ENCODE measurements at places on chromosomes 11 and 22.
A peak's percentile ranks its signal among the peaks of the same experiment; 100 is the strongest.

DNA sequence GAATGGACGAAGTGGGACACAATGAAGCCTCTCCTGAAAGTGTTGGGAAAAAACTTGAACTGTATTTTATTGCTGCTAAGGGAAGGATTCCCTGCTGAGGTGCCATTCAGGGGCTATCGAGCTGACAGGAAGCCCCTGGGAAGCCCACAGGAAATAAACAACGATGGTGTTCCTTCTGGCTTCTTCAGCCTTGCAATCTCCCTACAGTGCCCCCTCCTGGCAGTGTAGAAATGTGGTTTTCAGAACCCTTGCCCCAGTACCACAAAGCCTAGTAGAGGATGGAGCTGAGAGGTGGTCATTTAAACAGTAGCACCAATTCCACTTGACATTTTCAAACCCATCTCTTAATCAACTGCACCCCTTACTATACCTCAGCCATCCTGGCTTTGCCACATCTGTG is 676.7 kb upstream of the ARHGAP42 start:
- no peak for DNase-seq

- no peak for DNase-seq
Measured at GRCh38 chr11:61973476-61974162, 6.2 kb upstream of the FTH1 start.

DNA sequence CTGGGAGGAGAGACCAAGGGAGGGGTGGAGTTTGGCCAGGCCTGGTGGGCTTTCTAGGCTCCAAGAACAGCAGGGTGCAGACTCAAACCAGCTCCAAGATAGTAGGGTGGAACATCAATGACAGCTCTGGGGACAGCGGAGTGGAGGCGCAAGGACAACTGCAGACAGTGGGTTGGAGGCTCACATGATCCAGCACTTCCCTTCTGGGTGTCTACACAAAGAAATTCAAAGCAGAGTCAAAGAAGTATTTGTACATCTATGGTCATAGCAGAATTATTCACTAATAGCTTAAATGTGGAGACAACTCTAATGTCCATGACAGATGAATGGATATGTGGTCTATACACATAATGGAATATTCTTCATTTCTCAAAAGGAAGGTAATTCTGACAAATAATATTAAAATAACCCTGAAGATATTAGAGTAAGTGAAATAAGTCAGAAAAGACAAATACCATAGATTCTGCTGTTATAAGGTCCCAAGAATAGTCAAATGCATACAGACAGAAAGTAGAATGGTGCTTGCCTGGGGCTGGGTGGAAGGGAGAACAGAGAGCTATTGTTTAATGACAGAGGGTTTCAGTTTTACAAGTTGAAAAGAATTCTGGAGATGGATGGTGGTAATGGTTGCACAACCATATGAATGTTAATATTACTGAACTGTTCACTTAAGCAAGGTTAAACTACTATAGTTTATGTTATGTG is 5.5 kb upstream of the GAB4 start:
- DNase-seq = no peak

GRCh38 chr11:92739491-92739890 is 230.0 kb upstream of the MTNR1B start:
- no peak for DNase-seq

- no peak for DNase-seq
Measured at GRCh38 chr11:12725863-12726682, 51.9 kb downstream of the TEAD1 start.

DNA sequence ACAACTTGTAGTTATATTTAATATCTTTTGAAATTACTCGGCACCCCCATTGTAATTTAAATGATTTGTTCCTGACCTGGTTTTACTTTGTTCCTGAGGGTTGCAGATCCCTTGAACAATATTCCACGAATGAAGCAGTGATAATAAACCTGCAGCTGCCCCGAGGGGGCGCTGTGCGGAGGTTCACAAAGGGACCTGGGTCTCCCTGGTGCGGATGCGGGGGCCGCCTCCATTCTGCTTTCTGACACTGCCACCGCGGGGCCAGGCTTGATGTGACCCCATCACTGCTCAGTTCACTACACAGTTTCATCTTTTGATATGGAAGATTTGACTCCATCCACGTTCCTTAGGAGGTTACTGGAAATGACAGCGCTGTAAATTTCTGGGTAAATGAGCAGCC is 62.9 kb upstream of the PRODH start:
- no peak for DNase-seq

DNA sequence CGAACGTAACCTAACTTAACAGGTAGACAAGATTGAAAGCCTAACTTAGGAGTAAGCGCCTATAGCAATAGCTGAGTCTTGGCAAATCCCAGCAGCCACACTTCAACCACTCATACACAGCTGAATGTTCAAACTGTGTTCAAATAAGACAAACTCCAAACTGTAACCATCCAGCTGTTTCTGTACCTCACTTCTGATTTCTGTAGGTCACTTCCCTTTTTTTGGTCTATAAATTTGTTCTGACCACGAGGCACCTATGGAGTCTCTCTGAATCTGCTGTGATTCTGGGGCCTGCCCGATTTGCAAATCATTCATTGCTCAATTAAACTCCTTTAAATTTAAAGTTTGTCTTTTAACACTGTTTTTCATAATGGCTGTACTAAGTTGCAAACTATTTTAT is 8.2 kb upstream of the TENM4 start:
- no peak for DNase-seq

DNA sequence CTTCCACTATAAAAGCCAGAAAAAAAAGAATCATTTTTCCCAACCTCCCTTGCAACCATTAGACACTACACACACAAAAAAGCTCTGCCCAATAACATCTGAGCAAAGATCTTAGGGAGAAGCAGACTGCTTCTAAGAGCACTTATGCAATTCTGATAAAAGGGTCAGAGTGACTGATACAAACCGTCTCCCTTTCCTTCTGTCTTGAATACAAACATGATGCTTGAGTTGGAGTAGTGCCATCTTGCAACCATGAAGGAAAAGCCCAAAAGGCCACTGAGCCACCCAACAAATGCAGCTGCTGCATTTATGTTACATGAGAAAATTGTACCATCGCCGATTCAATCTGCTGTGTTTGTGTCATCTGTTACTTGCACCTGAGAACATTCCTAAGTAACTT is 47.6 kb upstream of the EED start:
- DNase-seq = no peak

- DNase-seq = no peak
Measured at GRCh38 chr11:44338698-44339529, 29.0 kb upstream of the ALX4 start.

DNA sequence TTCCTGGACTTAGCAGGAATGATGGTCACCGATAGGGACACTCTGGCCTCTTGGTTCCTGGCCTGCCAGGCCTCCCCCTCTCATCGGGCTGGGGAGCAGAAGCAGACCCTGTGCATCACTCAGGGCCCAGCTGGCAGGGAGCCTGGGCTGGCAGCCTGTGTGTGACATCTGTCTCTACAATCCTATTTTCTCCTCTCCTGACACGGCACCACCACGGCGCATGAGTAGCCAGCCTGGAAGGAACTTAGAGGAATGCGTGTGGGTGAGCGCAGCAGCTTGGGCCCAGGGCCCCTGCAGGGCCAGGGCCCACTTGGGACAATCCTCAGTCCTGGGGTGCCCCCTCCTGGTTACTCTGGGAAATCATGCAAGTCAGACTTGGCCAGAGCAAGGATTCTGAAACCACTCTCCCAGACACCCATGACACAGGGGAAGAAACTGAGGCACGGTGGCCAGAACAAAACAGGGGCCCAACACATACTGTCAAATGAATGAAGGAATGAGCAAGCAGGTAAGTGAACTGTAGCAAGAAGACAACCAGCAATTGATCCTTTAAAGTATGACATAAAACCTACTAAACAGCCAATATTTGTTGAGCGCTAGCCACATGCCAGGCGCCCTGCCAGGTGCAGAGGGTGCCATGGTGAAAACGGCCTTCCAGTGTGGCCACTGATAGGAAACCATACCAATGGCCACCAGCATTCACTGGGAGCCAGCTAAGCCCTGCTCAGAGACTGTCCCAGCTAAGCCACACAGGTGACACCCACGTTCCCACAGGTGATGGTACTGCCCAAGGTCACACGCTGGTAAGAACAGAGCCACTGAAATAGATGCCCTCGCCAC is 13.3 kb downstream of the RSPH14 start:
- peak; percentile 63 for DNase-seq

- no peak for DNase-seq
Measured at GRCh38 chr11:83311701-83312100, 25.5 kb upstream of the CCDC90B start.

DNA sequence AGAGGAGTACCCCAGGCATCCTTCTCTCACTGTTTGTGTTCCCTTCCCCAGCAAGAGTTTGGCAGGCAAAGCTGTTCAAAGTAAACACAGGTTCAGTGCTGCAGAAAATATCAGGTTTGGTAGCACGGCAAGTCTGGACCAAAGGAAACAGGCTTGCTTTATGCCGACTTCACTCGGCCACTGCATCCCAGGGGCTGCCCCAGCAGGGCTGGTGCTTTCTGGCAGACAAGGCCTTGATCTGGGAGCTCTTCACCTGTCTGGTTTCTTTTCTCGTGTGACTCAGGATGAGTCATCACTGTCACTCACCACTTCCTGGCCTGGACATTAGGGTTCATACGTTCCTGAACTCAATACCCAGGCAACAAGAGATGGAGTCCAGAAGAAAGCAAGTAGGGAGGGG is 52.6 kb upstream of the NAV2 start:
- DNase-seq = no peak

- DNase-seq = no peak
Measured at GRCh38 chr11:92810423-92811064, 158.9 kb upstream of the MTNR1B start.

DNA sequence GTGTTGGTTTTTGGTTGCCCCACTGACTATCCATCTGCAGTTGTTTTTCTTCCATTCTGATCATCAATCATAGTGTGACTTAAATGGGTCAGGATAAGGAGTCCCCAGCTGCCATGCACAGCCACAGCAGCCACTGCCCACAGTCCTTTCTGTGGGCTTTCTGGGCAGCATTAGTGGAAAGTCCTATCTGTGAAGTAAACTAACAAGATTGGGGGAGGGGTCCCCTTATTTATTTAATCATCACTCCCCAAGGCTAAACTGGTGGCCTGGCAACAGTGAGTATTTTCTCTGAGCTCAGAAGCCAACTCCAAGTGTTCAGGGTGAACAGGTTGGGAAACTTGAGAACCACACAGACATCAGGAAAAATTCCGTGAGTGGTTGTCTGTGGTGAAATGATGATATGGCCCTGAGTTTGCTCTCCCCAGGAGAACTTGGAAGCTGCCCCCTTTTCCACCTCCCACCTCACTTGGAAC is 145.0 kb downstream of the CCDC34 start:
- DNase-seq = no peak

DNA sequence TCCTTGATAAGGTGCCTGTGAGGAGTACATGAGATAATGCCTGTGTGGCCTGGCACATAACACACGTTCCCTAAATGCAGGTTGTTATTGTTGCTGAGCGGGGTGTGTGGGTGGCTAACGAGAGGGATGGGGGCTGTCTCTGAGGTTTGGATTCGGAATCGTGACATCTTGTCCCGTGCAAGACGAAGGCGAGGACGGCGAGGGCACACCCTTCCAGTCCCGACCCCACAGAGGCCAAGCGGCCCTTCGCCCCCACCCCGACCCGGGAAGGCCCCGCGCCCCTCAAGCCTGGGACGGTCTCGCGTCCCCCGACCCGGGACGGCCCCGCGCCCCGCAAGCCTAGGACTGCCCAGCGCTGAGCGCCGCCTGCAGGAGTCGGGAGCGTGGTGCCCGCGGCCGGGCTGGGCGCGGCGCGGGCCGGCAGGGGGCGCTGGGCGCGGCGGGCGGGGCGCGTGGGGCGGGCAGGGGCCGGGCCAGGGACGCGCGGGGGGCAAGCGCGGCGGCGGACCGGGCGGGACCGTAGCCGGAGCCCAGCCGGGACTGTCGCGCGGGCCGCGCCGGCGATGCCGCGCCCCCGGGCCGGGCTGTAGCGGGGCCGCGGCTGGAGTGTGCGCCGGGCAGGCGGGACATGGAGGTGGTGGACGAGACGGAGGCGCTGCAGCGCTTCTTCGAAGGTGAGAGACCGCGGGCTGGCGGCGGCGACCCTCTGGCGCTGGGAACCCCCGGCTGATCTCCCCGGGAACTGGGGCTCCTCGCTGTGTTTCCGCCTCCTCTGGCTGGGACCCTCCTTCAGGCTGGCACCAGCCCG is at the start of gene MYRF:
TSS of gene MYRF (plus strand) at position 520 of the 808 bp plus-strand sequence. CDS start at position 629, 109 bp downstream.
- peak; percentile 44 for DNase-seq

- no peak for DNase-seq
Measured at GRCh38 chr11:19951558-19952115, 208.6 kb downstream of the DBX1 start.

GRCh38 chr11:13462311-13462900 is 616 bp downstream of the BTBD10 start:
- DNase-seq = peak; percentile 51

DNA sequence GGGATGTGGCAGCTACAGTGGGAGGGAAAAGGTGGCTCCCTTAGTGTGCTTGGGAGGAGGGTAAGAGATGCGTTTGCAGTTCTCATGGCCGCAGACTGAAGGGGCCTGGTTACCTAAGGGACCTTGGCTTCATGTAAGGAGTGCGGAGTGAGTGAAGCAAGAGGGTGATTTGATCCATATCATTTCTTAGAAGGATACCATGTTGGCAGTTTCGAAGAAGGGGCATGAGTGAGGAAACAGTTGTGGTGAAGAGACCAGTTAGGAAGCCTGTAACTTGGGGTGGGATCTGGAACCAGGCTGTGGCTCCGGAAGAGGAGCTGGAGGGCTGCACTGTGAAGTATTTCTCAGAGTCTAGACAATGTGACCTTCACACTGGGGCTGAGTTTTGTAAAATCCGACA is 45.0 kb downstream of the ST3GAL4 start:
- DNase-seq = no peak

DNA sequence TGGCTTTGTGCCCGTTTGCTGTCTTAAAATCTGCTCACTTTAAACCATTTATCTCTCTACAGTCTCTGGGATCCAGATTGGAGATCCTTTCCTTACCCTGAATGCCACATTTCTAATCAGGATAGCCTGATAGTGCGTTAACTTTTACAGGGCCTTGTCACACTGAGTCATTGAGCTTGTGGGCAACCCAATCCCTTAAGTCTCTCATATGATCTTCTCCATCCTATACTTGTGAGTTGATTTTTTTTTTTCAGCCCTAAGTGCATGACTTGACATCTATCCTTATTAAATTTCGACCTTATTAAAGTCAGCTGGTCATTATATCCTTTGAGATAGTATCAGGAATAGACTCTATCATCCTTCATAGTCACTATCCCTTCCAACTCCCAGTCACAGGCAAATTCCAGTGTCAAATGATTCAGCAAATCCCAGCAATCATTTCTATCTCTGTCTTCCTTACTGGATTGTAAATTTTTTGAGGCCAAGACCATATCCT is 57.7 kb downstream of the TEAD1 start:
- no peak for DNase-seq

- DNase-seq = no peak
Measured at GRCh38 chr11:95412074-95412473, 181.1 kb upstream of the SESN3 start.

DNA sequence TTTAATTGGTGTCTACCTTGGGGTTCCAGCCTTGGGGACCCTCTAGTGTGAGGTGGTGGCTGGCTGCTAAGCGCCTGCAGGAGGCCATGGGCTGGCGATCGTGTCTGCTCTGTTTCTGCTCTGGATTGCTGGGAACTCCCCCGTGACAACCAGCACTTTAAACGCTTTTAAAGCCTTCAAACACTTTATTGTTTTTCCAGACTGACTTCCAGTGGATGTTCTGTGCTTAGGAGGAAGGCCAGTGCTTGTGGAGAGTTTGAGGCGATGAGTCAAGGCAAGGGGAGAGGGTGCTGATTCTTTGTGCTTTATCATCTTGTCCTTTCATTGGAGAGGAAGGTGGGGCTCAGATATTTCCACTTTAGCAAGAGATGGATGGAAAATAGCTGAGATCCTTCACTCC is 81.6 kb downstream of the FLI1 start:
- no peak for DNase-seq

GRCh38 chr11:112023104-112023503 is 2.1 kb upstream of the DLAT start:
- DNase-seq = no peak

Data from activated T-cell treated with anti-CD3 and anti-CD28 coated beads for 24 hours (primary cell).